ENCODE measurements at places on chromosomes 16 and 17.

GRCh38 chr17:17915183-17915582 is 57.0 kb downstream of the TOM1L2 start:
- no peak for DNase-seq

DNA sequence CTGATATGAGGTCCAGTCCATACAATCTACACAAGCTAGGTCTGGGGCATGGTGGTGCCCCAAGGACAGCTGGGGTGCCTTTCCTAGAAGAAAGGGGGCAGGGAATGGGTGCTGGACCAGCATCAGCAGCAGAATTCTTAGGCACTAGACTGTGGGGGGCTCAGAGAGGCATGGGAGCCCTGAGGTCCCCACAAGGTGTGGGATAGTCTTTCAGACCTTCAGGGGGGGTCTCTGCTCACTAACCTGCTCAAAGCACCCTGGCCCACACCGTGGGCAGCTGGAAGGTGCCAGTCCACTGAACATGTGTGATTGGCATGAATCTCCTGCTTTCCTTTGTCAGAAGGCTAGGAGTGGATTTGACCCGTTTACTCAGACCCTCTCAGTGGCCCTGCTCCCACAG is 26.1 kb upstream of the C16orf78 start:
- no peak for DNase-seq

GRCh38 chr16:29676989-29677785 is 1.8 kb upstream of the QPRT start:
- no peak for DNase-seq

GRCh38 chr16:83214671-83215070 is 587.9 kb downstream of the CDH13 start:
- no peak for DNase-seq

GRCh38 chr17:18004884-18005305 is 32.2 kb downstream of the DRC3 start:
- no peak for DNase-seq

DNA sequence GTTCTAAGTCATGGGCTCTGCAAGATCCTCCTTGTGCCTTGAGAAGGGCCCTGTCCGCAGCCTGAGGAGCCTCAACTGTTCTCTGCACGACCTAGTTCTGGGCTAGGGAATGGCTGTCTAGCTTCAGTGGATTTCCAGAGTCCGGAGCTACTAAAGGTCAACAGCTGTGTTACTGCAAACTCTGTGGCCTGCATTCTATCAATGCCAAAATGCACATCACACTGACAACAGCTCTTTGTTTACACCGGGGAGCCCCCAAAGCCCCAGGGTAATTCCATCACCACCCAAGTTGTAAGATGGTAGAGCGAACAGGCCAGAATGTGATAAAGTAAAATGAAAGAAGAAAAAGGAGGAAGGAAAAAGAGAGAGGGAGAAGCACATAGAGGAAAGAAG is 610.2 kb downstream of the MAF start:
- DNase-seq = no peak

- DNase-seq = peak; percentile 14
Measured at GRCh38 chr16:68843482-68844210, at the start of gene TANGO6. Gene TANGO6 (plus strand): TSS chr16:68843531. CDS start chr16:68843618, 87 bp downstream.

DNA sequence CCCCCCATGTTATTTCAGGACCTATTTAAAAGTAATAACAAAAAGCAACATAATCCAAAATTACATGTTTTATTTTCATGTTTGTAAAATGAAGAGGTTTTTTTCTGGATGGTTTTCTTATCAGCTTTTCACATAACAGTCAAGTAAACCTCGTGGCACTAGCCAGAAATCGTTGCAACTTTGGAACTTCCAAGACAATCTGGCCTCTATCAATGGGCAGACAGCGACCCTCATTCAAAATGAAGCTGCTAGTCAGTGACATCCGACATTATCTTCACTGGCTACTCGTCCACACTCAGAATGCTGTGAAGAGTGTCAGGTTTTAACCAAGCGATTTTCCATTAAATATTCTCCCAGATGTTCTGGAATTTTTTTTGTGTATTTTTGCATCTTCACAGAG is 22.7 kb downstream of the ZNF652 start:
- no peak for DNase-seq

- no peak for DNase-seq
Measured at GRCh38 chr17:59000022-59000421, 106.7 kb downstream of the TRIM37 start.

DNA sequence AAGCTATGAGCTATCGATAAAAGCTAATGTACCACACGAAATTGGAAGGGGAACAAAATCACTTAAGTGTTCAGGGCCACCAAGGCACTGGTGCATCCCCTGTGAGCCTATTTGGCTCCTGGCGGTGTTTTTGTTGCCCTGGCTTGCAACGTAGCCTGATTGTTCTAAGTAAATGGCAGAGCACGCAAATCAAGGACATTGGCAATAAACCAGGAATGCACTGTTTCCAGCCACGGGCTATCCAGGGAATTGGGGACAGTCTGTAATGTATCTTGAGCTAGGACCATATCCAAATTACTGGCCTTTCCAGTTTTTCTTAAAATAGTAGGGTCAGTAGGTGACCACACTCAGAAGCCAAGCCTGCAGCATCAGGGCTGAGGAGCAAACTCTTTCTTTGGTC is 734.0 kb downstream of the MAF start:
- no peak for DNase-seq

DNA sequence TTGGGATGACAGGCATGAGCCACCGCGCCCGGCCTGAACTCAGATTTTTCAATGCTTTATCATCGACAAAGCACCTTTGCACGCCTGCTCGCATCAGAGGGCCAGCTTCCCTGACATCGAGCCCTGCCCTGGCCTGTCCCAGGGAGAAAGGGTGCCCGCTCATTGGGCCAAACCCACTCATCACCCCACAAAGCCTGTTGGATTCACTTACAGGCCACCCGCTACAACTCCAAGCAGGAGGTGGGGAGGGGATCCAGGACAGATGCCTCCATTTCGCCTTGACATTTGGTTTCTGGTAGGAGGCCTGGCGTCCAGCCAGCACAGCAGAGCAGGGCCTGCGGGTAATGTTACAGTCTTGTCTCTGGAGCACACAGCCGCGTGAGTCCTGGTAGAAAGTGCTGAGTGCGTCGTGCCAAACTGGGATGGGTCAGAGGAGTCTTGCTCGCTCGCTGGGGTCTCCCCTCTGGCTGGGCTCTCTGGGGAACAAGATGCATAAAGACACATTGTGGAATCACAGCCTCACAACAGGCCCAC is 19.8 kb downstream of the SMTNL2 start:
- DNase-seq = no peak

GRCh38 chr17:13864521-13864920 is 204.8 kb upstream of the COX10 start:
- DNase-seq = peak; percentile 61

GRCh38 chr17:30253312-30253711 is 17.8 kb upstream of the SLC6A4 start:
- DNase-seq = no peak

- DNase-seq = no peak
Measured at GRCh38 chr16:25855818-25856217, 164.1 kb downstream of the HS3ST4 start.

- DNase-seq = no peak
Measured at GRCh38 chr17:58305626-58306025, 23.0 kb downstream of the TSPOAP1 start.

DNA sequence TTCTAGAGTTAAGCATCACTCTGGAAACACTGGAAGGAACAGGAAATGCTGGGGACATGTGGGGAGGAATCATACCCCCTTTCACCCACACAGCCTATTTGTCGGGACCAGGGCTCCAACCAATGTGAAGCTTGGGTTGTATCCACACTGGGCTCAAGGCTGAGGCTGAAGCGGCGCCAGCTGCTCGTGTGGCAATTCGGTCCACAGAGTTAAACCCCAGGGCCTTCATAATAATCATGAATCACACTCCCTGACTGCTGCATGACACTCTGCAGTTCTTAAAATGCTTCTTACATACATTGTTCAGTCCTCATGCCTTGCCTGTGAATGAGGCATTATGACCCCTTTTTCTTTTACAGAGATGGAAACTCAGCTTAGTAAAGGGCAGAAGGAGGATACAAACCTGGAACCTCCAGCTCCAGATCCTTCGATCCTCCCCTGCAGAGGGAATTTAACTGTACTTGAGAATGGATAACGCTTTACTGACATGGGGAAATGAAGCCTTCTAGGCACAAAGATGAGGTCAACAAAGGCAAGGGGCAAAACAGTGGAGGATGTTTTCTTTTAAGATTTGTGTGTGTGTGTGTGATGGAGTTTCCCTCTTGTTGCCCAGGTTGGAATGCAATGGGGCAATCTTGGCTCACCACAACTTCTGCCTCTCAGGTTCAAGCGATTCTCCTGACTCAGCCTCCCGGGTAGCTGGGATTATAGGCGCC is 72.7 kb downstream of the SOX9 start:
- DNase-seq = no peak

GRCh38 chr17:71033336-71033735 is 864.0 kb downstream of the KCNJ2 start:
- DNase-seq = no peak

DNA sequence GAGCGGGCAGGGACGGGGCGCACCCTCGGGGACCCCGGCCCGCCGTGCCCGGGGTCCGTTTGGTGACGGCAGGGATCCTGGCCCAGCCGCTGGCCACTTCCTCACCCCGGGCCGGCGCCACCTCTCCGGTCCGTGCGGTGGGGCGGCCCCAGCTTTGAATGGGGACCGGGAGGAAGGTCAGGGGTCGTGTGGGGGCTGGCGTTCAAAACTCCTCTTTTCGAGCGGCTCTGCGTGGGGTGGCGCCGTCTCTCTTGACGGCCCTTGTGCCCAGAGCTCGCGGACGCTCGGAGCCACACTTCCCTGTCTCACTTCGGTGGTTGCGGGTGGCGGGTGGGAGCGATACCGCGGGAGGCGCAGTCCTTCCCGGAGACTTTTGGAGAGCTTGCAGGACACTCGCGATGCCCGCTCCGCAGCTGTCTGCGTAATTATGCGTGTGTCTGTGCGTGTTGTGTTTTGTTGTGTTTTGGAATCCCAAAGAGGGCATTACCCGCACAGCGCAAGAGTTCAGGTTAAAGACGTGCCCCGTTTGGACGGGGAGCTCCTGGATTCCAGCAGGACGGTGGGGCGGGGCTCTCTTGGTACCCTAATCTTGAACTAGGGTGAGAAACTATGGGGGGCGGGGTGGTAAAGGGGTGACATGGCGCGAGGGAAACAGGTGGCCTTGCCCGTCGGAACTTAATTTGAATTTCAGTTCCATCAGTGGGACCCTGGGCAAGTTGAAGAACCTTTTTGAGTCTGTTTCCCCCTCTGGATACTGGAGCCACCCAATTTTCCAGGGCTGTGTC is 637 bp downstream of the PLCG2 start:
- no peak for DNase-seq

DNA sequence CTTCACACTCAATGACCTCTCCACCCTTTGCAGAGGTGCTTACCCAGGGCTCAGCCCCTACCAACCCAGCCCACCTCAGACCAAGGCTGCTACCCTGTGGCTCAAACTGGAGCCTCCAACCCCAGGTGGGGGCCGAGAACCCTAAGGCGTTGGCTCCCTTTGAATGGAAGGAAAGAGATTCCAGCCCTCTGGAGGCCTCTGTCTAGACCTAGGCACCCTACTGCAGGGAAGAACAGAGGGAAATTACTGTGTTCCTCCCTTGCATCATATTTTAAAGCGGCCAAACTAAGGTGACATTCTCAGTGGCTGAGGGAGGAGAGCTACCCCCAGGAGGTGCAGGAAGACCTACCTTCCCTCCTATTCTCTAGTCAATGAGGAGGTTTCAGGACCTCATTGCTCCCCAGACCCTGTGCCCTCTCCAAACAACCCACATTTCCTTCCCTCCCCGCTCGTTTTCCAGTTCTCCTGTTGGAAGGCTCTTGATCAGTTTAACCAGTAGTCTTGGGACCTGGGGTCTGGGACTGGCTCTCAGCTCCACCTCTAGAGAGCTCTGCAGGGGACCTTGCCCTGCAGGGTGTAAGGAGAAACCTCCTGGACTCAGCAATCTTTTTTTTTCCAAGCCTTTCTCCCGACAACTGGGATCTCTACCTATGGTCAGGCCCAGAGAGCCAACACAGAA is 5.5 kb upstream of the HOXB8 start:
- no peak for DNase-seq

- DNase-seq = no peak
Measured at GRCh38 chr17:21467739-21468490, 91.8 kb downstream of the KCNJ12 start.

DNA sequence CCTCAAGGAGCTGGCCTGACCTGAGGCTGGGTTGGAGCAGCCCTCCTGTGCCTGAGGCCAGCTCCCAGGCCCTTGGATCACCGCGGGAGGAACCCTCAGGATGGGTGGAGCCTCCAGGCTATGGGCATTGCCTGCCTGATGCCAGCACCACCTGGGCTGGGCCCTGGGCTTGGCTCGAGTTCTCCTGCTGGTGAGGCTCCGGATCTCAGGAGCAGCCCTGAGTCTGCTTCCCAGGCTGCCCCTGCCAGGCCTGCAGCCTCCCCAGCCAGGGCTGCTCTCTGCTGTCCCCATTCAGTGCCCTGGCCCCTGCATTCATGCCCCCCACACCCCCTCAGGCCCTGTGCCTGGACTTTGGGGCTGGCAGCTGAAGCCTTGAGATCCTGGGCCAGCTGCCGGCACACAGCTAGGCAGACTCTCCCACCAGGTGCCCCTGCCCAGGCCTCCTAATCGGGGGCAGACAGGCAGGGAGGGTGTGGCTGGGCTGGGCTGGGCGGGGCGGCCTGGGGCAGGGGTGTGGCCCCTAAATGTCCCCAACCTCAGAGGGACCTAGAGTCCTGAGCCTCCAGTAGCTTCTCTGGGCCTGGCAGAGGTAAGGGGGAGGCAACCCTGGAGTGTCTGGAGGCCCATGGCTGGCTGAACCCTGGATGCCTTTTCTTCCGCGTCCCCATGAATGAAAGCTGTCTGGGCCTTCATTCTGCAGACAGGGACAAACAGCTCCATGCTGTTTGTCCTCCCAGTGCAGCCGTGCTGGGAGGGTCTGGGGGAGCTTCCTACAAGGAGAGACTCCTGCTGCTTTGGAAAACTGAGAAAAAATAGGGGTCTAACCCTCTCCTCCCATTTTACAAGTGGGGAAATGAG is 1.1 kb upstream of the PIGQ start:
- no peak for DNase-seq

DNA sequence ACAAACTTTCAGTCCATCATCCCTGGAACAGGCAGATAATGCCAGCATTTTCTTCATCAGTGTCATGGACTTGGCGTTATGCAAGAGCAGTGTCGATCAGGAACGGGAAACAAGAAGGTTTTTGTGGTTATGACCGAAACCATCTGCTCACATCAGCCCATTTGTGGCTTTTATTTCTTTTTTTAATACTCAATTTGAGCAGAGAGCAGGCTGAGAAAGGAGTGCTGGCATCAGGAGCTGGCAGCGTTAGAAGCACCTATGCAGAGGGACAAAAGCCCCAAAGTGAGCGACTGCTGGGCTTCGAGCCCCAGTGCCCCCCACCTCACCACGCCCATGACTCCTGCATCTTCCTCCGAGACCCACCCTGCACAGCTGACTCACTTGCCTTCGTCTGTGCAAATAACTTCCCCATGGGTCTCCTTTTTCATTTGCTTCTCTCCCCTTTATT is 16.2 kb upstream of the CD300E start:
- no peak for DNase-seq
